Mesendoderm (in vitro differentiated cells): ENCODE measurements at places on chromosomes 12 and 14.

DNA sequence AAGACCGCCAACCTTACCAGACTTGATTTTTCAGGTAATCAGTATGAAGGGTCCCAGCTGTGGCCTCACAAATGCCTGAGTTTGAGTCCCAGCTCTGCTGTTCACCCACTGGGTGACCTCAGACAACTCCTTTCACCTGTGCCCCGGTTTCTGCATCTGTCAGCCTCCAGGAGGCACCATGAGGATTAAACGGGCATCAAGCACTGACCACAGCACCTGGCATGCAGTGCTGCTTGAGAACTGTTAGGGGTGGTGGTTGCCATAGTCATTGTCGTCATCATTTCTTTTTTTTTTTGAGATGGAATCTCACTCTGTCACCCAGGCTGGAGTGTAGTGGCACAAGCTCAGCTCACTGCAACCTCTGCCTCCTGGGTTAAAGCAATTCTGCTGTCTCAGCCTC lies 57.9 kb downstream of the PHETA1 start:
- no peak for DNase-seq

- DNase-seq: no peak
These were observed 10.7 kb downstream of the KANSL2 start for GRCh38 chr12:48671231-48671856.

GRCh38 chr12:57621497-57622292 lies 10.5 kb downstream of the ARHGEF25 start:
- peak; percentile 57 for DNase-seq

DNA sequence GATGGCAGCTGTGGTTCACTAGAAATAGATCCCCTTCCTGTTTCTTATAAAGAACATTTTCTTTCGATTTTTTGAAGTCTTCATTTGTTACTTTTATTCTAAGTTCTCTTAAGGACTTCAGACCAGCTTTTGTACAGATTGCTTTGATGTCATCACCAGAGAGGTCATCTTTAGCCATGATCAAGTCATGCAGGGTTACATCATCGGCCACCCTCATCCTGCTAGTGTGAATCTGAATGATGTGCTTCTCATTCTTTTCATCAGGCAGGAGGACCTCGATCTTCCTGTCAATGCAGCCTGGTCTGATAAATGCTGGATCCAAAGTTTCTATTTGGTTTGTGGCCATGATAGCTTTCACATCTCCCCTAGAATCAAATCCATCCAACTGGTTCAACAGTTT lies 706.7 kb downstream of the RERGL start:
- no peak for DNase-seq

GRCh38 chr14:56759633-56760032 lies 50.6 kb downstream of the OTX2 start:
- no peak for DNase-seq

DNA sequence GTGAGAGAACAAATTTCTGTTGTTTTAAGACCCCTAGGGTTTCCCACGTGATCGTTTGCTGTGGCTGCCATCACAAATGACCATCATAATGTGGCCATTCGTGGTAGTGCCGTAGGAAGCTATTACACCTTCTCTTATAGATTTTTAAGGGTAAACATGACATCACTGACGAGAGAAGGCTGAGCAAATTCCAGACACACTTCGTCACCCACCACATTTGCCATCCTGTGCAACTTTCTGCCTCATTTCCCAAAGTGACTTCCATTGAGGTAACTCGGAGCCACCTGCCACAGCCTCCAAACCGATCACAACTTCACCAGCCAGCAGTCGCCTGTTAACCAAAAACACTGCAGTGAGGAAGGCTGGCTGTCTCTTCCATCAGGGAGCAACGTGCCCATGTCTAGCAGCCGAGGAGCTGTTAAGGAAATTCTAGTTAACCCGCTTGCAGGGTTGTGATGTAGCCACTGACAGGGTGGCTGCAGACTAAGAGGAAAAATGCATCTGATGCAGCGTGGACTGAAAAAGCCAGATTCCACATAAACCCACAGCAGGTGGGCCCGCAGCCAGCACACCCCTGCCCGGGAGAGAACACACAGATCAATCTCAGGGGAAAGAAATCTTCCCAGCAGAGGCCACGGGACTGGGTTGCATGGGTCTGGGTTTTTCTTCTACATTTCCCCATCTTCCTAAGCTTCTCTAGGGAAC lies 44.6 kb downstream of the CCDC85C start:
- no peak for DNase-seq

DNA sequence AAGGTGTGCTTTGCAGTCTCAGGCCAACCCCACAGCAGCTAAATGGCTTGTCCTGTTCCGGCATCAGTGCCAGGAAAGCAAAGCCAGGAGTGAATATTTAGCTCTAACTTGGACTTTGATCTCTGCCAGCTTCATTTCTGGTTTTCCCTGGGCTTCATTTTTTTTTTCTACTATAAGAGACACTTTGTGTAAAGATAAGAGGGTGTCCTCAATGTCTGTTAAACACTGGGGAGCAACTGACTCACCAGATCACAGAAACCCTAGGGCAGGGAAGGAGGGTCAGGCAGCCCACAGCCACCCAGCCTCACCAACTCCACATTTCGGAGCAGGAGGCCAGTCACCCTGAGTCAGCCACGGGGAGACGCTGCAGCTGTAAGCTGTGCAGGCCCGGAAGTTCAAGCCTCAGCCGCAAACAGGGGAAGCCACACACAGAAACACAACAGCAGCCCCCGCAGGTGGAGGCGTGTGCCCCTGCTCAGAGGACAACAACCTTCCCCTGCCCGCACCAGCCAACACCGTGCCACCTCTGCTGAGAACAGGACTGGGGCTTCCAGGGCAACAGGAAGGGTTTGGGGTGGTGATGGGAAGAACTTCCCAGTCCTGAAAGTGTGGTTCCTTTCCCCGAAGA lies 6.3 kb downstream of the TNFRSF1A start:
- DNase-seq: peak; percentile 82
